Naive thymus-derived CD8-positive, alpha-beta T cell (primary cell): ENCODE measurements at places on chromosomes 11 and 22. TPM values are rescaled to one million over a fixed set of nuclear protein-coding genes. Genes with fewer than 3 reads are reported as not detected.

DNA sequence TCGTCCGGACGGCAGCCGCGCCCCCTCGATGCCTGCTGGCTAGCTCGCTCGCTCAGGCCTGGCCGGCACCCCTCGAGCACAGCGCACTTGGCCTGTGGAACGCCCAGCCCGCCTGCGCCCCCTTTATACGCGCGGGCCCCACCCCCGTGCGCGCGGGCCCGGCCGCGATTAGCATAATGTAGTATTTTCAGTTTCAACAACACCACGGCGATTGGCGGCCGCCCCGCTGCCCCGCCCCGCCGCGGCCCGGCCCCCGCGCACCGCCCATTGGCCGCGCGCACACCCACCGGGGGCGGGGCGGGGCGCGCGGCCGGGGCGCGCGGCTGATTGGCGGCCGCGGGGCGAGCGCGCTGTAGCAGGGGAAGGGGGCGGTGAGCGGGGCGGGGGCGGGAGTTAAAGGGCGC lies at the start of gene CDKN1C:
Gene CDKN1C, minus strand, starts transcription at position 98 of the 404 bp plus-strand sequence. CDS start 319 bp downstream, outside the sequence.
- peaks cover 2% of the 10 kb centered on the region for H3K27me3 ChIP-seq
- no peaks in the 10 kb centered on the region for H3K36me3 ChIP-seq
- DNase-seq, result peak; percentile 90
- peaks cover 25% of the 10 kb centered on the region for H3K4me1 ChIP-seq
- peak within 1 kb of the TSS; percentile 70 for H3K27ac ChIP-seq
- H3K4me3 ChIP-seq, result peak within 1 kb of the TSS; percentile 84

CHRDL2 gene
- total RNA-seq, result not detected

F2 gene
- not detected for total RNA-seq

DNA sequence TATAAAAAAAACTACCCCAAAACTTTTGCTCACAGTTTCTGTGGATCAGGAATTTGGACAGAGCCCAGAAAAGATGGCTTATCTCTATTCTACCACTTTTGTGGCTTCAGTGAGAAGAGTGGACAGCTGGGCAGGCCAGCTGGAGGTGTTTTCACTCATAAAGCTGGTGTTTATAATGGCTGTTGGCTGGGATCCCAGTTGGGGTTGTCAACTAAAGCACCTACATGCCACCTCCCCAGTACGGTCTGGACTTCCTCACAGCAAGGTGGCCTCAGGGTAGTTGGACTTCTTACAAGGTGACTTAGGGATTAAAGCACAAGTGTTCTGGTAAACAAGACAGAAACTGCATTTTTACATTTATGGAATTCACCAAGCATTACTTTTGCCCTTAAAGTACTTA lies 171.0 kb downstream of the NELL1 start:
- H3K27ac ChIP-seq, result no peak overlapping the region
- no peak overlapping the region for H3K4me3 ChIP-seq
- H3K27me3 ChIP-seq, result no peaks in the 10 kb centered on the region
- no peaks in the 10 kb centered on the region for H3K4me1 ChIP-seq

DNA sequence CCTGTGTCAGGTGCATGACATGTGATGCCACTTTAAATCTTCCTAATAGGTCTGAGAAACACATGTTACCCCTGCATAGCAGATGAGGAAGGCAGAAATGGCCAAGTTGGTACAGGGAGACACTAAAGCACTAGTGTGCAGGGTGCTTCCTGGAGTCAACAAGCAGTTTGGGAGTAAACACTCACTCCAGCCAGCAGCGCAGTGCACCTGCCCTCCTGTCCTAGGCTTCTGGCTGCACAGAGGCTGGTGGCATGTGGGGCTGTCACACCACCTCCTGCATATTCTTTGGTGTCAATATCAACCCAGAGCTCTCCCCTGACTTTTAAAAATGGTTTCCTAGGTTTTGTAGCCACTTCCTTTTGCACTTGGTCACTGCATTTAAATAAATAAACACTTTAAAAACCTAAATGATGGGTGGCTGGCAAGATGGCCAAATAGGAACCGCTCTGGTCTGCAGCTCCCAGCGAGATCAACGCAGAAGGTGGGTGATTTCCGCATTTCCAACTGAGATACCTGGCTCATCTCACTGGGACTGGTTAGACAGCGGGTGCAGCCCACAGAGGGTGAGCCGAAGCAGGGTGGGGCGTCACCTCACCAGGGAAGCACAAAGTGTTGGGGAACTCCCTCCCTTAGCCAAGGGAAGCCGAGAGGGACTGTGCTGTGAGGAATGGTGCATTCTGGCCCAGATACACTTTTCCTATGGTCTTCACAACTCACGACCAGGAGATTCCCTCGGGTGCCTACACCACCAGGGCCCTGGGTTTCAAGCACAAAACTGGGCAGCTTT lies 33.5 kb downstream of the GAB4 start:
- peaks cover 55% of the 10 kb centered on the region for H3K27me3 ChIP-seq
- H3K27ac ChIP-seq, result no peak overlapping the region

GSTP1 gene
- total RNA-seq, result 177 TPM

- H3K27me3 ChIP-seq, result peaks cover 4% of the 10 kb centered on the region
- no peaks in the 10 kb centered on the region for H3K4me1 ChIP-seq
- no peak overlapping the region for H3K4me3 ChIP-seq
- no peak for DNase-seq
- H3K36me3 ChIP-seq, result no peaks in the 10 kb centered on the region
- no peak overlapping the region for H3K27ac ChIP-seq
Measured at GRCh38 chr11:130477586-130478203, 29.2 kb downstream of the ADAMTS15 start.

ATXN10 gene
- 77.4 TPM for total RNA-seq

SGSM1 gene
- 0.70 TPM for total RNA-seq

DNA sequence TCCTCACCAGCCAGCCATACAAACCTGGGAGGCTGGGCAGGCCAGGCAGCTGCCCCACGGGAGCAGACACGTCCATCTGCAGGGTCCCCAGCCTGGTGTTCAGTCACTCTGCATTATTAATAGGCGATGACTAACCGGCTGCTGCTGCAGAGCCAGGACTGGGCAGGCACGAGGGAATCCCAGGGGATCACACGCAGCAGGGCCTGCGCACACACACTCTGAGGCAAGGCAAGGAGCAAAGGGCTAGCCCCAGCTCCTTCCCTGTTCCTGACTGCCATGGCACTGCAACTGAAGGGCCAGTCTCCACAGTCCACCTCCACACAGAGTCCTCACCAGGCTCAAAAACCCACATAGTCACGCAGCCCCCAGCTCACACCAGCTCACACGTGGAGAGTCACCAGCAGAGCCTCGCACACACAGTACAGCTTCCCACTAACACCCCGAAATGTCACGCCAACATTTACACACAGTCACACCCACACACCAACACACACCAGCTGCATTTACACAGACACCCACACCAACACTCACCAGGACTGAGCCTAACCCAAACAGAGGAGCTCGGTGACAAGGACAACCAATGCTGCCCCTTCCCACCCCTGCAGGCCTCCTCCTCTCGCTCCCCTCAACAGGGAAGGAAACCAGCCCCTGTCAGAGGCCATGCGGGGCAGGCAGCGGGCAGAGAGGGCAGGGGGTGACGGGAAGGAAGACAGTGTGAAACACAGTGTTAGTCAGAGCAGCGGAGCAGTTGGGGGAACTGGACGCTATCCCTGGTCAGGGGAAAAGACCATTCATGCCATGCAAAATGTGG lies 47.3 kb downstream of the NRXN2 start:
- no peak overlapping the region for H3K27ac ChIP-seq
- H3K36me3 ChIP-seq, result no peaks in the 10 kb centered on the region
- no peak overlapping the region for H3K4me3 ChIP-seq
- no peaks in the 10 kb centered on the region for H3K4me1 ChIP-seq
- no peak for DNase-seq
- H3K27me3 ChIP-seq, result peaks cover 25% of the 10 kb centered on the region

OR5P2 gene
- total RNA-seq, result not detected

RFPL2 gene
- total RNA-seq, result 0.69 TPM

GRCh38 chr11:15161790-15162189 lies 47.1 kb downstream of the INSC start:
- peaks cover 5% of the 10 kb centered on the region for H3K27me3 ChIP-seq
- DNase-seq, result no peak
- H3K27ac ChIP-seq, result no peak overlapping the region
- H3K4me1 ChIP-seq, result no peaks in the 10 kb centered on the region
- no peak overlapping the region for H3K4me3 ChIP-seq

GRCh38 chr11:114081641-114082414 lies 22.3 kb downstream of the ZBTB16 start:
- no peaks in the 10 kb centered on the region for H3K36me3 ChIP-seq
- peaks cover 10% of the 10 kb centered on the region for H3K27me3 ChIP-seq
- no peak for DNase-seq
- H3K4me3 ChIP-seq, result no peak overlapping the region

INPP5J gene
- total RNA-seq, result 0.33 TPM

DNA sequence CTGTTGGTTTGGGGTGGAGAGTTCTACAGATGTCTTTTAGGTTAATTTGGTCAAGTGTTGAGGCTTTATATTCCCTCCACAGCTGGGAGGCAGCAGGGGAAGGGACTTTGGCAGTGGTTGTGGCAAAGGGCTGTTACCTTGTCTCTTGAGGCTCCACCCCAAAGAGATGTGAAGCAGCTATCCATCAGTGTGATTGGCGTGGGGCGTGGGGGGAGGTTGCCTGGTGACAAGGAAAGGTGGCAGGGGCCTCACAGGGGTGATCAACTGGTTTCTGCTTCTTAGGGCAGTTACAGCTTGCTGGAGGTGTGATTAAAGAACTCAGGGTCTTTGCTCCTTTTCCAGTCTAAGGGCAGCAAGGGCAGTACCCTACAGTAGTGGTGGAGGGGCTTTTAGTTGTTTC lies 59.3 kb downstream of the FANCF start:
- H3K4me1 ChIP-seq, result no peaks in the 10 kb centered on the region
- DNase-seq, result no peak
- no peak overlapping the region for H3K27ac ChIP-seq
- no peaks in the 10 kb centered on the region for H3K36me3 ChIP-seq
- peaks cover 14% of the 10 kb centered on the region for H3K27me3 ChIP-seq

MMP11 gene
- total RNA-seq, result 3.8 TPM

SCO2 gene
- not detected for total RNA-seq

CATSPER1 gene
- not detected for total RNA-seq

OR2AG2 gene
- total RNA-seq, result not detected

GRCh38 chr11:78237293-78238046 lies 48.8 kb downstream of the USP35 start:
- H3K4me3 ChIP-seq, result no peak overlapping the region
- no peaks in the 10 kb centered on the region for H3K27me3 ChIP-seq
- DNase-seq, result no peak
